Central memory CD4-positive, alpha-beta T cell (primary cell): ENCODE measurements at places on chromosomes 6 and 20.

DNA sequence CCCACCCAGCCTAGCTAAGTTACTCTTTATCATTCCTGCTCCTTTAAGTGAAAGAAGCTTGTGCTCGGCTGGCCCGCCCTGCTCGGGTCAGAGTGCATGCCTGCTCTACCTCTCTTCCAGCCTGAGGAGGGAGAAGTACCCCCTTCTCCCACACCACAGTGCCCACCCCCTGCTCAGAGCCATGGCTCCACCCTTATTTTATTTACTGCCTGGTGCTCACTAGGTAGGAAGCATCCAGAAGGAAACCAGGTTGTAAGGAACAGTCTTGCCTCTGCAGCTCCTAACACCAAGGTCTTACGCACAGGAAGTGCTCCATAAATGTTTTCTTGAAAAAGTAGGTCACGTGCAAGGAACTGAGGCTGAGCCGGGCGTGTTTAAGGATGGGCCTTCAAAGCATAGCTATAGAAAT is 105.7 kb upstream of the SNX9 start:
- no peak for DNase-seq

DNA sequence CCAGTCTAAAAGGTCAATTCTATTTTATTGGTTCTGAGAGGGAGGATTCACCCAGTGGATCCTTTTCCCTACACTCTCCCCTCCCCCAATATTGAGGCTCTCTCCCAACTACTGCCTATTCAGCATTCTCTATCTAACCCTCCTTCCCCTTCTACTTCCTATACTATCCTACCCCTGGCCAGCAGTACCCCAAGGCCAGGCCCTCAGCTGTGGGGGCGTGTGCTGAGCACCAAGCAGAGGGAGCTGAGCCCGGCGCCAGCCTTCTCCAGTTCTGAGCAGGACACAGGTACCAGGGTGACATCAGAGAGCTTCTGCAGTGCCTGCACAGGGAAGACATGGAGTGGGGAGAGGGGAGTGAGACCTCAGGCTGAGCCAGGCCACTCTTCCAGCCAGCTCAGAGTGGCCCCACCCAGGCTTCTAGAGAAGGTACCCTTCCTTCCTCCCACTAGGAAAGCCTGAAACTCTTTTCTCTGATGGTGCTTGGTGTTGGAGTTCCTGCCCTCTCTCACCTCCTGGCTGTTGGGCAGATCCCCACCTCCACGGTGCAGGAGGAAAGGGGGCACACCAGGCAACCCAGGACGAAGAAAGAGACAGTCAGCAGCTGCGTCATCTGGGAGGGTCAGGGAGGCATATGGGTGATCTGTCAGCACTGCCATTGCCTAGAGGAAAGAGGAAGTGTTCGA is 1.9 kb downstream of the DDAH2 start:
- DNase-seq: no peak

DNA sequence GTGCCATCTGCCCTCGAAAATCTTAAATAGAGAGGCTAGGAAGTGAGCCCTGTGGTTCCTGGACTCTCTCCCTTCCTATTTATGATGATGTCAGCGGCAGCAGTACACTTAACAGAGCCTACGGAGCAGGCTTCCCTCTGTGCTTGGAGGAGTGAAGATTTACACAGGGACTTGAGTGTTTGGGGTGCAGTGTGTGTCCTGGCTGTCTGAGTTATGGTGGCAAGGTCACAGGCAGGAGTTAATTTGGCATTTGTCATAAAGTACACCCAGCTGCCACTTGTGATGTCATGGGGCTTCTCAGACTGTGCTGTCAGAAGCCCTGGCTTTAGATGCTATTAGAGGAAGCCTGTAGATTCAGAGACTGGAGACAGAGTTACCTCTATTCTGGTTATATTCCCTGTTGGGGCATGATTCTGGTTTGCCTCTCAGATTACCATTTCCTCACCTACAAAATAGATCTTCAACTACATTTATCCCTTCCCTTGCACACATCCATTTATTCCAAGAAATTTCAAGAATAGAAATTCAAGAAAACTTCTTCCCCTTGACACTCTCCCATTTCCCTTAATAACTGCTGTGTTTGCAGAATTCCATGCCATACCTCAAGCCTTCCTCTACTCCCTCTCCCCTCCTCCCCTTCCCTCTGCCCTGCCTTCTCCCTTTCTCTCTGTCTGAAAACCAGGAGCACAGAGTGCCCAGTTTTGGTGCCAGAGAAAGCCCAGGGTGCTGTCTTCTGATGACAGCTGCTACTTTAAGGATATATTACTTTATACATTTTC is 72.1 kb downstream of the SLC24A3 start:
- no peak for DNase-seq

DNA sequence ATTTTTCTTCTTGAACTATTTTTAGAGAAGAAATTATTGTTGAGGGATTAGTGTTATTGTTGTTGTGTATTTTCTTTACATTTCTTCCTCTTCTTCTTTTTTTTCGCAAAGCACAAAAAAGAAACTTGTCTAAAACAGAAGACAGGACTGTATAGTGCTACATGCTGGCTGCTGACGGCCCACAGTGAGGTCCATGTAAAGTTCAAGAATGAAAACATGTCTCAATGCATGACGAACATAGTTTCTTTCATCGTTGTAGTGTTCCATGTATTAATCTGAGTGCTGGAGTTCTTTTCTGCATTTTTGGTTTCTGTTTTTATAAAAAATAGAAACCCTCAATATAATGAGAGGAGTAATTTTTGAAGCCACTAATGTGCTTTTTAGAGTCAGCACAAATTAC is 462.9 kb upstream of the MARCKS start:
- no peak for DNase-seq

GRCh38 chr20:42274986-42275385 is 656.8 kb upstream of the CHD6 start:
- no peak for DNase-seq

DNA sequence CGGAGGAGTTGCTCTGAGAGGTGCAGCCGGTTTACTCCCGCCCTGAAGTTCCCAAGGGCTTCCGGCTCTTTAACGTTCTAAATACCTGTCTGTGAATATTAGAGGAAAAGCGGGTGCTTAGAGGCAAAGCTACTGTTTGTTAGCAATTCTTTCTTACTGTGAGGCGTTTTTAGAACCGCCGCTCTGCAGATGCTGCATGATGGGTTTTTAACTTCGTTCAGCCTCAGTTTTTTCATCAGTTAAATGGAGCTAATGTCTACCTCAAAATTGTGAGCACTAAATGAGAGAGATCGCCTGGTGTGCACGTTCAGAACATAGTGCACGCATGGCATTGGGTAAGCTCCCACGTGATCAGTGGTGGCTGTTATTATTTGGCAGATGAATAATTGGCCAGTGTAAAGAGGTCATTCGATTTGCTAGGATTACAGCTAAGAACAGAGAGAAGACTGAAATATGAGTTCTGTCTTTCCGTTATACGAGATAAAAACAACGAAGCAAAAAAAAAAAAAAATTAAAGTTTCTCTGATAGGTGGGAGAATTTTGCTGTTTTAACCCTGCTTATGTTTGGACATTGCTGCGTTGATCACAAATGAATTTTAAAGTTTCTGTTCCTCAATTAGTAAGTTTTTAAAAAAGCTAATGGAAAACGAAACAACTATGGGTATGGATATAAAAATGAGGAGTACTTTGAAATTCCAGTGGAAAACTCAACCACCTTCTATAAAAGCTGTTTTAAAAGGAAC is 660 bp upstream of the TFB1M start:
- no peak for DNase-seq

DNA sequence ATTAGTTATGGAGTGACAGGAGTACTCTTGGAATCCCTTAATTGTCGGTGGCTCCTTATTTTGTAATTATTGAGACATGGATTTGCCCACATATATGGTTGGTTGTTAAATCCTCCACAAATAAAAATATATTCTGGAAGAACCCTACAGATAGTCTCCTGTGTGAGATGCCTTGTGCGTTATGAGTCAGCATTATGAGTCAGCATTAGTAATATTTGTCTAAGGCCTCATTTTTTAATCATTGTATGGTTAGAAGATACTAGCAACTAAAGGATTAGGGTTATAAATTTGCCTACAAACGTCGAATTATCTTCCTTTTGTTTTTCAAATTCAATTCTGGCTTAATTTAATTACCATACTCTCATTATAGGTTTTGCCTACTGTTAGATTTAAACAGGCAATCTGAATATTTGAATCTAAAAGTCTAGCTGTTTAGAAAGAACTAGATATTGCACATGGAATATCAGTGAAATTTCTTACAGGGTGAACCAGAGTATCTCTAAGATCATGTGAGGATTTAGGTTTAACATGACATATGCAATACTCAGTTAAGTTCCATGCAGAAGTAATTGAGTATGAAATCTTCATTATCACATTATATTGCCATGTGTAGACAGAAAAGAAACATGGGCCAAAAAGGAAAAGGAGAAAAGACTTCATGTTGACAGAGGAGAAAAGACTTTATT is 5.9 kb downstream of the C6orf58 start:
- DNase-seq: no peak
